AG09309 (cell line): ENCODE measurements at places on chromosomes 5 and 9.

DNA sequence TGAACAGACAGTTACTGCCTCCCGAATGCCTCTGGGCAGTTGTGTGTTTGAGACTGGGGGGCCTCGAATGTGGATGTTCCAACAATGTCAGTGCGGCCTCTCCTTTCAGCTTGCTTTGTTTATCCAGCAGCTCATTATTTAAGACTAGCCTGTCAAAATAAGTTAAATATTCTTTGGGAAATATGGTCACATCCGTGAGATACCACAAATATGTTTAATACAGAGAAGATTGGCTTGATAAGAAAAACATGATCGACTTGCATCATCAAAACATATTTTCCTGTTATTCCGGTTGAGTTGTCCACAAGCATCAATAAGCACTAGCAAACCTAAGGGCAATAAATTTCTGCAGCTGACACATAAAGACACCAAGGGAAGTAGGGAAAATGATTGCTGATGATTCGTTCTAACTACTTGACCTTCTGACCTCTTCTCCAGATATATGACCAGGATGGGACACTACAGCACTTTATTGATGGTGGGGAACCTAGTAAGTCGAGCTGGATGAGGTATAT is 66.5 kb downstream of the PRDM6 start:
- no peak for DNase-seq

DNA sequence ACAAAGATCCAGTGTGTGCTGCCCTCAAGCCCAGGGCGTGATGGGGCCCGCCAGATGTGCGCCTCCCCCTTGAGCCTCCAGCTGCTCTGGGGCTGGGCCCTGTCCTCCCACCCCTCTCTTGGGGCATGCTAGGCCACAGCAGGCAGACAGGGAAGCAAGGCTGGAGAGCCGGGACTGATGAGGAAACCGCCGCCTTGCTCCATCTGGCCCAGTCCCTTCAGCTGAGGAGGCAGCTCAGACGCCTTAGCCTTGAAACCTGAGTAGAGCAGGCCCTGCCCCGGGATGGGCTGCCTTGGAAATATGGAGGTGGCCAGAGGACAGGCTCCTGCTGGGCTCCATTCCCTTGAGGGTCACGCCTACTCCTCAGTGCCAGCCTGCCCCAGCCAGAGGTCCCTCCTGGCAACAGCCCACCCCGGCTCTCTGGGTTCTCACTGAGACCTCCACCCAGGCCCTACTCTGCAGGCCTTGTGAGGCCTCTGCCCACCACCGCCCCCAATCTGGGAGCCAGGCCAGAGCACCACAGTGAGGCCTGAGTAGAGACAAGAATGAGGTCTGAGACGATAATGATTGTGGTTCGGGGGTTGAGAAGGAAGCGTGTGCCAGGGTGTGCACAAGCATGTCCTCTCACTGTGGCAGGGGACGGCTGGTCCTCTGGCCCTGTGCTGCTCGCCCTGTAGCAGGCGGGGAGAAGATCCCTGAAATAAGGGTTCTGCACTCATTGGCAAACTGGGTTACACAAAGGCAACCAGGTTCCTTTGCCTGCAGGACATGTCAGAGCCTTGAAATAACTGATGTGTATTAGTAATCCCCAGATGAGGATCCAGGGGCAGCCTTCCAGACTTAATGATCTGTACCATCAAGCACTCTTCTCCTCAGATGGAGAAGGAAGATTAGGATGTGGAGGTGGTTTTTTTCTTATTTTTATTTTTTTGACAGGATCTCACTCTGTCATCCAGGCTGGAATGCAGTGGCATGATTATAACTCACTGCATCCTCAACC is 30.9 kb downstream of the CXXC5 start:
- no peak for DNase-seq

- DNase-seq: no peak
Measured at GRCh38 chr5:79186021-79186420, 49.9 kb upstream of the JMY start.

- DNase-seq: no peak
Measured at GRCh38 chr9:81841333-81841732, 86.9 kb upstream of the SPATA31D4 start.

GRCh38 chr5:12623408-12623807 is 719.2 kb upstream of the CTNND2 start:
- DNase-seq: no peak
